HTR-8/SVneo (cell line): ENCODE measurements at places on chromosomes 4 and X.

GRCh38 chr4:168917138-168917779 lies 92.8 kb downstream of the CBR4 start:
- peak; percentile 37 for DNase-seq

- no peak for DNase-seq
These were observed 168.4 kb downstream of the CBR4 start for GRCh38 chr4:168841672-168842019.

DNA sequence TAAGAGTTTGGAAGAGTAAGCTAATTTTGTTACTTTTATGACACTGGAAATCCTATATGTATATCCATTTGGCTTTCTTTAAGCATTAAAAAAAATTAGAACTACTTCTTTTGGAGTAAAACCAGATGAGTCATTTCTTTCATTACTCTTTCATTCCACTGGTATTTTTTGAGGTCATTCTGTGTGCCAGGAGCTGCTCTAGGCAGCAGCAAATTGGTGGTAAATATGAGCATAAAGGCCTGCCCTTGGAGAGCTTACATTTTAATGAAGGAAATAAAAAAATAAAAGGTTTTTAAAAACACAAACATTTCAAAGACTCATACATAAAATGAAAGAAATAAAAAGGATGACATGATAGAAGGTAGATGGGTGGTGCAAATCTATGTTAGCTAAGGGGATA lies 37.4 kb downstream of the MID1 start:
- DNase-seq: no peak

- DNase-seq: no peak
These were observed 59.4 kb downstream of the REPS2 start for GRCh38 chrX:17005712-17006368.
